ENCODE measurements at places on chromosomes 11 and 22.

DNA sequence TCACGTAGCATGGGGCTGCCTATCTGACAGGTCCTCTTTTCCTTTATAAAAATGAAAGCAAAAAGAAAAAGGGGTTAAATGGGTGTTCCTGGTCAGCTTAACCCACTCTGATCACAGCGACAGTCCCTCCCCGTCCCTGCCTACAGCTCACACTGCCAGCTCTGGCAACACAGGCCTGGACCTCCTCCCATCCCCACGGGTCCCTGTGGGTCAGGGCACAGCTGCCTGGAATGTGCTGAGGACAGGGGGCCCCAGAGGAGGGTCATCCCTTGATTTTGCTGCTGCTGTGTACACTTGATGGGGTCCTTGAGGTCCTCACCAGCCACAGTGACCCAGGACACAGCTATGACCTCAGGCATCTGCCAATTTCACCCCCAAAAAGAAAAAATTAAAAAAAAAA, 29.6 kb upstream of the CYP2D6 start:
- no peak for DNase-seq

- DNase-seq = no peak
Measured at GRCh38 chr11:22753416-22753815, 76.2 kb downstream of the SVIP start.

GRCh38 chr11:8608652-8609051, 14.6 kb upstream of the STK33 start:
- DNase-seq = no peak

DNA sequence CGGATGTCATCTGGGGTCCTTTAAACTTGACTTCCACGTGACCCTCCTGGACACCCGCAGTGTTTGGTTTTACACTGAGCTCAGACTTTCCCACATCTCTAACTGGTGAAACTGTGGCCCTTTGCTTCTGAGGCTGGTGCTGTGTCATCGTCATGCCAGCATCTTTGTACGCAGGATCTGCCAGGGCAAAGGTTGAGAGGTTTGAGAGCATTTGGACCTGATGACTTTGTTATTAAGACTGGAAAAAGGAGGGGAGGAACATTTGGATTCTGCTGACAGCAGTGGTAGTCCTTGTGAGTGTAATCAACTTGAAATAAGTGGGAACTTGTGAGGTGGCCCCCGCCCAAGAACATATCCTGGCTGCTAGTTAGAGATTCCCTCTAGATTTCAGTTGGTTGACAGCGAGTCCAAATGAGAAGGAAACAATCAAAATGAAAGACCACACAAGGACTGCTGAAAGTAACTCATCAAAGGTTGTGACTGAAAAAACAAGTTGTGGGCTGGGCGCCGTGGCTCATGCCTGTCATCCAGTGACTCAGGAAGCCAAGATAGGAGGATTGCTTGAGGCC, 102.5 kb downstream of the KIAA1671 start:
- DNase-seq = no peak

- peak; percentile 82 for DNase-seq
Measured at GRCh38 chr11:133956650-133957633, at the start of gene IGSF9B. Gene IGSF9B (minus strand): TSS chr11:133956968. CDS start chr11:133956754, 214 bp downstream.

DNA sequence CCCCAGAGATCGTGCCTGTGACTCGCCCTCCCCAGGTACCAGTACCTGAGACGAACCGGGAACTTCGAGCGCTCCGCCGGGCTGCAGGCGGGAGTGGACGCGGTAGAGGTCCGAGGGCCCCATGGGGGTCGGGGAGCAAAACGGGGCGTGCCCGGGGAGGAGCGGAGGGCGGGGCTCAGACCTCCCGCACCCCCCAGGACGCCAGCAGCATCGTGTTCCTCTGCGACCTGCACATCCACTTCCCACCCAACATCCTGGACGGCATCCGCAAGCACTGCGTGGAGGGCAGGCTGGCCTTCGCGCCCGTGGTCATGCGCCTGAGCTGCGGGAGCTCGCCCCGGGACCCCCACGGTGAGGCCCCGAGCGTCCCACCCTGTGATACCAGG, 10.8 kb downstream of the B4GALNT4 start:
- no peak for DNase-seq

GRCh38 chr11:95714843-95715776, 74.5 kb downstream of the FAM76B start:
- DNase-seq = no peak

DNA sequence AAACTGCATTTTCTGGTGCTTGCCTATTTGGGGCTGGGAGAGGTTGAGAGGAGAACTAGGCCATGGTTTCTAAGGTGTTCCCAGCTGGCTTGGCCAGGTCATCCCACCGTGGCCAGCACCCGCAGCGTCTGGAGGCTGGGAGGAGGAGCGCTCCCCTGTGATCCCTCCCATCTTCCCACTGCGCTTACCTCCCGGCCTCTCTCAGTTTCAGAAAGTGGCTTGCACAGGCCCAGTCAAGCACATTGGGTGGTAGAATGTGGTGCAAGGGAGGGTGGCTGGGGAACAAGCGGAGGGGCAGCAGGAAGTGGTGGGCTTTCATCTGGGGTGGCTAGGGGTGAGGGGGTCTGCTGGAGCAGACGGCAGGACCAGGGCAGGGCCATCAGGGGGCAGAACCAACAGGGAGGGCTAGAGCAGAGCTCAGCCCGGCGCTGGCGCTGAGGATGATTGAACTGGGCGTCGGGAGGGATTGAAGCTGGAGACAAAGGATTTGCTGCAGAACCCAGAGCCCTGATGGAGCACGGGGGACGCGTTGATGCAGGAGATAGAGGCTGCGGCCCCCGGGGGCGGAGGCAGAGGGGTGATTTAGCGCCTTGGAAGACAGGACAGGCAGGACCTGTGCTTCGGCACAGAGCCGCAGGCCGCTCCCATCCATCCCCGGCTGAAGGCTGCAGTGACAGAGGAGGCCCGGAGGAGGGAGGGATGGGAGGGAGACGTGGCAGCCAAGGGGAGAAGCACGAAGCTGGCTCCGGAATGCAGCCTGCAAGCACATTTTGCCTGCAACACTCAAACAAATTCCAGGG, 76.0 kb downstream of the TRIM29 start:
- DNase-seq = no peak

DNA sequence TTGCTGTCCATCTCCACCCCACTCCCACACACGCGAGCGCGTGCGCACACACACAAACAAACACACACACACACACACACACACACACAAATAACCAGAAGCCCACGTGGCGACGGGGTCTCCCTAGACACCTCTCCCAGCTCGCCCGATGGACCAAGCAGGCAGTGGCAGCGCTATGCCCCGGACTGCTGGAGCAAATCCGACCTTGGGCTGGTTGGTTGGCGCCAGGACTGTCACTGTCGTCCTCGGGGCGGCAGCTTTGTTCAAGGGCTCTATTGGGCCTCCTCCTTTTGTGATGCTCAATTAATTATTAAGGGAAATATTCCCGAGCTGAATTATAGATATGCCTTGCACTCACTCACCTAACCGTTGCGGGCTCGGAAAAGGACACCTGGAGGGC, 1.7 kb upstream of the KCNA4 start:
- no peak for DNase-seq

All from stimulated activated CD4-positive, alpha-beta T cell treated with anti-CD3 and anti-CD28 coated beads, TNF-alpha, amount 100 ng/mL, for 4 hours (primary cell).